ENCODE measurements at places on chromosomes 2 and 18.

DNA sequence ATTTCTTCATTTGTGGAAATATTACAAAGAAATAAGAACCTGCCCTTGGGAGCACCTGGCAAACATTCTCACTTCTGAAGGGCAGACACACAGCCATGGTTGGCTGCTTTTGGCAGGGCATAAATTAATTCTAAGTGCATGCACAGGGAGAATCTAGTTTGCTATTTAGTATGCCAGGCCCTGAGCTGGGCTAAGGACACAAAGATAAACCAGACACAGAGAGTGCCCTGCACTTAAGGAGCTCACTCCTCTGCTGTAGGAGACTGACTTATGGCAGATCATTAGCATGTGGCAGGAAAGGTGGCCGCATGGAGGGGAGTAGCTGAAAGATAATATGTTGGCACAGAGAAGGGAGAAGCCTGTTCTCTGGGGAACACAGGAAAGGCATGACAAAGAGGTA, 367.0 kb downstream of the LPIN1 start:
- no peak for DNase-seq

DNA sequence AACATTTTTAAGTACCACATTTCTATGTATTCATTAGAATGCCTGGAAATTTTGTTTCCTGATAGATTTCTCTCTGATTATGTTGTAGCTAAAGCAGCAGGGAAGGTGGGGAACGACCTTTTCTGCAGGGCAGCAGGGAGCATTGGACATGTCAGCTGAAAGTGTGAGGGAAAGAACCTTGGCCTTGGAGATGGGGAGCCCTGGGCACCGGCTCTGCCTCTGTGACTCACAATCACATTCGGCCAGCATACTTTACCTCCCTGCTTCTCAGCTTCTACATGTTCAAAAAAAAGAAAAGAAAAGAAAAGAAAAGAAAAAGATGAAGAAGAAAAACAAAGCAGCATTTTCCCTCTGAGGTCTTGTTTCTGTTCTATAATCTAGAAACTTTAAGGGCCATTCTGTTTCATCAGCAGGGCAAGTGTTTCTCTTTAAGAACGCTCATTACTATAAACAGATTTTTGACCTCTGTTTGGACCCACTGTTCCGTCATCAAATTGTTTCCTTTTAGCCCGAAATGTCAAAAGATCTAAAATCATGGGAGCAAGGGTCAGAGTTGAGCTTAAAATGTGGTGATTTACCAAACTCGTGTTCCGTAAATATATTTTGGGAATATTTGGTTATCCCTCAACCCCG, 27.9 kb downstream of the SETBP1 start:
- DNase-seq, result no peak

- peak; percentile 86 for DNase-seq
These were observed 1.6 kb downstream of the EHD3 start for GRCh38 chr2:31235504-31235902.

- DNase-seq, result no peak
These were observed 1.5 kb downstream of the ATP6V1B1 start for GRCh38 chr2:70936979-70937811.

DNA sequence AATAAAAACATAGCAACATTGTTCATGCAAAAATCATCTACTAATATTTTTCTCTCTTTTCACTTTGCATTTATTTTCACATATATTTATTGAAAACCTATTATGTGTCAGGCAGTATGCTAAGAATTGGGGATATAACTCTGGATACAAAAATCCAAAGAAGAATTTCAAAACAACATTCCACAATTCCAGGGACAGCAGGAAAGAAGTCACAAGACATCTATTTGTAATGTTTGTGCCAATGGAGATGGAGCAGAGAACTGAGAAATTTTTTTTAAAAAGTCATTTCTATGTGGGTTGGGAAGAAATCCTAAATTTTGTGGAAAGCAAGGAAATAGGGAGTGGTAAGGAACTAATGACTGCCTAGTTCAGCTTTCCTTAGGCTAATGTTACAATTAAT, 128.6 kb upstream of the TLK1 start:
- DNase-seq, result no peak

- DNase-seq, result no peak
These were observed 1557.2 kb upstream of the ZEB2 start for GRCh38 chr2:146077156-146077555.

DNA sequence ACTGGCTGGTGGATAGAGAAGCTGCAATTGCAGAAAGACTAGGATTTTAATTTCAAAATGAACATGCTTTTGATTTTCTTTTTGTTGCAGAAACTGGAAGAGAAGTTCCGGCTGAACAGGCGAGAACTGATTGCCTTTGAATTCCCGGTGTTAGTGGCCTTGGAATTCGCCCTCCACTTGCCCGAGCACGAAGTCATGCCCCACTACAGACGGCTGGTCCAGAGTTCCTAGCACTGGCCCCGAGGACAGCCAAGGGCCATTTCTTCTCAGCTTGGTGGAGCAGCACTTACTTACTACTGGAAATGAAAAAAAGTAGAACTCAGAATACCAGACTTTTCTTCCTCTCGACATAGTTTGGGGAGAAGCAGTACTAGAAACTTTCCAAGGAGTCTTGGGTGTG, 121.9 kb downstream of the CABLES1 start:
- DNase-seq, result no peak

- DNase-seq, result no peak
These were observed 89.6 kb downstream of the TTC32 start for GRCh38 chr2:19812166-19812565.

- peak; percentile 31 for DNase-seq
These were observed 3.5 kb downstream of the YWHAQ start for GRCh38 chr2:9627310-9627709.

DNA sequence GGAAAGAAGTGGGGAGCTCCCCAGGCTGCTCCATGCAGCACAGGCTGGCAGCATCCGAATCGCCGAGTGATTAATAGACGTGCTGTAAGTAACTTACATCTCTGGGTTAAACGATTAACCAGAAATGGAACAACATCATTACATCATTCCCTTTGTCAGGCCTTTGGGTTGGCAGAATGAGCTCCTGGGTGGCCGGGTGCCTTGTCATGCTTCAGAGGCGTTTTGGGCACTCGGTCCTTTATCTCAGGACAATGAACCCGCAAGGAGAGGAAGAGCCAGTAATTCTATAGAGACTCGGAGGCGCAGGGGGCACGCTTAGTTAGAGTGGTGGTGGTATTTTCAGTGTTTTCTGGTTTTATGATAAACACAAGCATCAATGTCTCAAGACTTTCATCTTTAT, 146.9 kb upstream of the TPO start:
- DNase-seq, result no peak

DNA sequence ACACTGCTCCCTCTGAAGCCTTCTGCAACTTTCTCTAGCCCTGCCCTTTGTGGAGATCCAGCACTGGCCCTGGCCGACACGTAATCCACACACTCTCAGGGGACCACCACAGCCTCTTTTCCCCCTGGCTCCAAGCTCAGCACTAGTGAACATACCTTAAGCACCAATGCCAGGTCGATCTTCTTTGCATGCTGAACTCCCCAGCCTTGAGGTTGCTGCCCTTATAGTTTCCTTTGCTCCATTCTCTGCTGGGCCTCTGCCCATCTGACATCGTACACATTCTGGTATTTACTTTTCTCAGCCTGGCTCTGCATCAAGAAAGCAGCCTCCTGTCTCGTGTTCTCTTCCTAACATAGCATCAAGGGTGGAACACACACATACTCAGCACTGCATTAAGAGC, 361.5 kb downstream of the LPIN1 start:
- no peak for DNase-seq

- DNase-seq, result no peak
These were observed 19.5 kb upstream of the POMC start for GRCh38 chr2:25187729-25188350.

DNA sequence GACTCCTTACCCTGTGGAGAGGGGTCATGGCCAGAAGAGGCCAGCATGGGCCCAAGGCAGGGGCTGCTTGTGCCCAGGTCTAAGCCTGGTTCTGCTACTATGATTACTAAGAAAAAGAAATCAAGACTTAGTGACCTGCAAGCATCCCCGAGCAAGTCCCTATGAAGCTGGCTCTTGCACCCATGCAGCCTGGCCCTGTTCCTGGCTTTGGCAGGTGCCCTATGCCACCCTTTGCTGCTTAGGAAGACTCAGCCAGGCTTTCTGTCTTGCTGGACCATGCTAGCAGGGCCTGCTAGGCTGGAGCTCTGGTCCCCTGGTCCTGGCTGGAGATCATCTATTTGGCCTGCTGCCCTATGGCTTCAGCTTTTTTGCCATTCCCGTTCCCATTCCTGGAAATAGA, 309.4 kb upstream of the EPAS1 start:
- DNase-seq, result no peak

DNA sequence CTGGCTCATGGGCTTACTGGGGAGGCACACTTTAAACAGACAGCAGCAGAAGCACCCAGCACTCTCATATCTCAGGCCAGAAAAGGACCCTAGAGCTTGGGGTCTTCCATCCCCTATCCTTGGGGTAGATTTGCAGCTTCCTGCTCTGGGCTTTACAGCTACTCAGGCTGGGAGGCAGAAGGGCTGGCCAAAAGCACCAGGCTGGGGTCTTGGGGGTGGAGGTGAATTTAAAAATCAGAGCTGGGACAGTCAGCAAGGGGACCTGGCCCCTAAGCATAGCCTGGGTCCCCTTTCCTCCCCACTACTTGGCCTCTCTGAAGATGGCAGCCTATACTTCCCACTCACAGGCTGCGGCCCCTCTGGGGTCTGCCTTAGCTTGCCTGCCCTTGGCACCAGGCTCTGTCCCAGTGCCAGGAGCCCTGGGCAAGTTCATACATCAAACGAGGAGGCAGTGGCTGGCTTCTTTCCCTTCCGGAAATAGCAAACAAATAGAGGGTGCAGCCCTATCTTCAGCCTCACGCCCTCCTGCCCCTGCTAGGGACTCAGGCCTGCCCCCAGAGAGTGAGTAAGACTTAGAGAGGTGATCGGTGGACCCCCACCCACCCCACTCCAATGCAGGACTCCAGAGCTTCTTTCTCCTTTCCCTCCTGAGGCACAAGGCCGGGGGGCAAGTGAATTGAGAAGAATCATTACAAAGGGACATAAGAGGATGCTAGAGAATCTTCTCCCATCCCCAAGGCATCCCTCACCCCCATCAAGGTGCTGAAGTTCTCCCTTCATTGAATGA, 26.0 kb upstream of the TNS1 start:
- DNase-seq, result no peak

- no peak for DNase-seq
These were observed 703.0 kb downstream of the TMEM182 start for GRCh38 chr2:103464831-103465230.

GRCh38 chr2:36775806-36776205, 79.3 kb downstream of the VIT start:
- no peak for DNase-seq

DNA sequence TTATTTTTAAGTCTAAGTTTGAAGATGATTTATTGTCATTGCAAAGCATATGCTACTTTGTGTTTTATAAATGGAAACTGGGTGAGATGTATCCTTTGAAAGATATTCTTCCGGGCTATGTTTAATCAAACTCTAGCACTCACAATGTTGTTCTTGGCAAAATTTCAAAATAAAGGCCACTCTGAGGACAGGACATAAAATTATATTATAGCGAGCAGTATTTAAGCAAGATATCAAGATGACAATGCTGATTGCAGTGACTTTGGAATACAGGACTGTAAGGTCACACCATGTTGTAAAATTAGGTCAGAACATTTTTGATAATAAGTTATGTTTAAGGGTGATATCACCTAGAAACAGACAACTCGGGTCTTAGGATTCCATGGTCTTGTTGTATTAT, 14.2 kb downstream of the RPRM start:
- DNase-seq, result no peak

DNA sequence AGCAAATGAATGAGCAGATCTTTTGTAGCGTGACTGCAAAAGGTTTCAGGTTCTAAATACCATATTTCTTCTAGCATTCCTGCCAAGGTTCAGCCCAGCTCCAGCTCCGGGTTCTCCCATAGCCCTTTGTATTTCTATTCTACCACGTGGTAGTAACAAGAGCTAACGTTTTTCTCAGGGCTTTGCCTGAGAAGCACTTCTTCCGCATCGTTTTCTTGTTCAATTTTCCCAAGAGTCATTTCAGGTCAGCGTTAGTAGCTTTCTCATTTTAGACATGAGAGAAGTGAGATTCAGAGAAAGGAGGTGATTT, 120.1 kb upstream of the MYCN start:
- DNase-seq, result no peak

DNA sequence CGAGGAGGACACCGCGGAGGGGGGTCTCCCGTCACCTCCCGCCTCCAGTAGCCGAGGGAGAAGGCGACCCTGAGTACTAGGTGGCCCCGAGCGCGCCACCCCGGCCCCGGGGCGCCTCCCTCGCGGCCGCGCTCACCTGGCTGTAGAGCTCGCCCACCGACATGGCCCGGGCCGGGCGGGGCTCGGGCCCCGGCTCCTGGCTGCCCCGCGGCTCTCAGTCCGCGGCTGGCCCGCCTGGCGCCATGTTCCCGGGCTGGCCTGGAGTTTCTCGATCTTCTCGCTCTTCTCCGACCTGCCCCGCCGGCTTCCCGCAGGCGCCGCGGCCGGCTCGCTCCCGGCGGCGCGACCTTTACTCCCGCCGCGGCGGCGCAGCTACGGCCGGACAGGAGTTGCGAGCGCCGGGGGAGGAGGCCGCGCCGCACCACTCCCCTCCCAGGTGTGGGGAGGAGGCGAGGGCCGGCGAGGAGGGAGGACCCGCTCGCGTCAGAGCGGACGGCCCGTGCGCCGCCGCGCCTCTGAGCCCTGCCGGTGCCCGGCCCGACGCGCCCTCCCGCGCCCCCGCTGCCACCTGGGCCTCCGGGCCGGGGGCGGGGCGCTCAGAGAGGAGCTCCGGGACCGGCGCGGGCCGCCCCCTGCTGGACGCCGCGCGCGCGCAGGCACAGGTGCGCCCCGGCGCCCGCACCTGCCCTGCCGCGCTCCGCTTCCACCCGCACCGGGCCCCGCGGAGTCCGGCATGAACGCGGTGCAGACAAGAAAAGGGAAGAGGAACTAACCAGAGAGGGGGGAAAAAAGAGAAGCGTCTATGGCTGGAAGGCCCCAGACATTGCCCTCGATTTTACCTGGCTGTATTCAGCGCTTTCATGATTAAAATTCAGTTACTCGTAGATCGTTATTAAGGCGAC, at the start of gene MYO5B:
TSS of gene MYO5B (minus strand) at position 517 of the 902 bp plus-strand sequence. CDS start at position 163, 354 bp downstream.
- DNase-seq, result no peak

- peak; percentile 47 for DNase-seq
These were observed 80.2 kb downstream of the SMAD4 start for GRCh38 chr18:51110073-51110797.

DNA sequence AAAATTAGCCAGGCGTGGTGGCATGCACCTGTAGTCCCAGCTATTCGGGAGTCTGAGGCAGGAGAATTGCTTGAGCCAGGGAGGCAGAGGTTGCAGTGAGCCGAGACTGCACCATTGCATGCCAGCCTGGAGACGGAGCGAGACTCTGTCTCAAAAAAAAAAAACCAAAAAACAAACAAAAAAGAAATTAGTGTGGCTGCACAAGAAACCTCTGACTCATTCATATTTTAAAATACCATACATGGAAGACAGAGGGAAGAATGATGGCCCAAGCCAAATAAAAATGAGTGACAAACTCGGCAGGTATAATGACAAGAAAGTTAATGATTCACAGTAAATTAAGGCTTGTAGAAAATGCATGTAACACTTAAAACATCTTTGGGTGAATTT, 875.8 kb downstream of the EPHA4 start:
- no peak for DNase-seq

- DNase-seq, result no peak
These were observed 108.1 kb downstream of the MBP start for GRCh38 chr18:77024476-77024875.
